Myocyte (in vitro differentiated cells): ENCODE measurements at places on chromosomes 12 and 14. TPM values are rescaled to one million over a fixed set of nuclear protein-coding genes. Genes with fewer than 3 reads are reported as not detected.

DNA sequence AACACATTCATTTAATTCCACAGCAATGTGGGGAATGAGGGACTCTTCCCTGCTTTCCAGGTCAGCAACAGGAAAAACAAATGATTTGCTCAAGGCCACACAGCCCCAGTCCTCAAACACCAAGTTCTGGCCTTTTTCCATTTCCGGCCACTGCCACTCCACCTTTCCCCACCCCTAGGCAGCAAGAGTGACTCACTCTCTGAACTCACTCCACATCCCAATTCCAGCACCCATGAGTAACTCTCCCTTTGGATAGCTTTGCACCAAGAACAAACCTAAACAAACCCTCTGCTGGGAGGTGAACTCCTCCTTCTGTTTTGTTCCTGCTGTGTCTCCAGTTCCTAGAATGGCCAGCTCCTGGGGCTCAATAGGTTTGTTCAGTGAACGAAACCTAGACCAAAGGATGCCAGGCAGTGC lies 30.4 kb upstream of the PLEKHG6 start:
- peak; percentile 79 for DNase-seq

- DNase-seq = no peak
These were observed 181.0 kb downstream of the MON2 start for GRCh38 chr12:62647586-62647985.

GRCh38 chr12:17982556-17982955 lies 107.4 kb downstream of the RERGL start:
- DNase-seq = no peak

GRCh38 chr12:77521508-77522115 lies 309.1 kb upstream of the NAV3 start:
- DNase-seq = peak; percentile 2

SAMD15 gene
- 0.99 and 1.7 TPM in 2 replicates for total RNA-seq

DNA sequence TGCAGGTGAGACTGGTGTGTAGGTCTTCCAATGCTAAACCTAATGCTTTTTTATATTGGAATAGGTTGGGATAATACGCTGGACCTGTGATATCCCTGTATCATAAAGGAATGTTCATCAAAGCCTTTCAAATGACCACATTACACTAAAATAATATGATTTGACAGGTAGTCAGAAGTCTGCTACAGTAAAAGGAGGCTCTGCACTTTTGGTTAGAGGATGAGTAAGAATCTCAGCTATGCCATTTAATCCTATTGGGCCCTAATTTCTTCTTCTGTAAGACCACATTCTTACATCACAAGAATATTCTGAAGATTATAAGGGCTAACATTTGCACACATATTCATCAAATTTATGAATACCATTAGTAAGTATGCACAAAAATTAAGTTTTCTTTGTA lies 250.5 kb upstream of the FLRT2 start:
- DNase-seq = no peak

GRCh38 chr14:52314595-52315354 lies 663 bp downstream of the PTGER2 start:
- peak; percentile 45 for DNase-seq

ARL6IP4 gene
- total RNA-seq = 189 and 192 TPM in 2 replicates

DNA sequence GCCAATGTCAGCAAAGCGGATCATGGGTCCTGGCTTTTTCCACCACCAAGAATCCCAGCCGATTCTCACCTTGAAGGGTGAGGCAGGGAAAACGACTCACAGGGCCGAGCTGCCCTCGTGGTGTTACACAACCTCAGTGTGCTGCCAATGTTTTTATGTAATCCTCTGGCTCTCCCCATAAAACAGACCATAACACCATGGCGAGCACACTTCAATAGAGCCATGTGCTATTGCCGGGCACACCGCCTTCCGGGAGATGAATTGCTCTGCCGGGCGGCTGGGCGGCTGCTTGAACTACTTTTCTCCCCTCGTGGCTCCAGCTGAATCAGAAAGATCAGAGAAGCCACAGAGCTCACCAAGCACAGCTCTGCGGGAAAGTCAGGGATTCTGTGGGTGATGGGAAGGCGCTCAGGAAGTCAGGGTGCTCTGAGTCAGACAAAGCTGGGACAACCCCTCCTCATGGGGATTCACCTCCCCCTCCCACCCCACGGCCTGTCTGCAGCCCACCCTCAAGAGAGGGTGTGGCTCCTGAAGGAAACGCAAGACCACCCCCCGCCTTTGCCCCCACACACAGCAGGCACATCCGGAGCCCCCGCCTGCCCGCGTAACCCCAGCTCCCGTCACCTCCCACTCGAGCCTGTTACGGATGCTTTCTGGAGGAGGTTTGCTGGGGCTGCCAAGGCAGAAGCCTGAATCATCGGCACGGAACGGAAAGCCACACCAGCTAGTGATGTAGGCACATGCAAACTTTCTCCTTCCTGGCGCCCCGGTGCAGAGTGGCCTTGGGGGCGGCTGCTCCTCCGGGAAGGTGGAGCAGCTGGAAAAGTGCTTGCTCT lies 1.8 kb downstream of the GALNT9 start:
- DNase-seq = peak; percentile 55

DNA sequence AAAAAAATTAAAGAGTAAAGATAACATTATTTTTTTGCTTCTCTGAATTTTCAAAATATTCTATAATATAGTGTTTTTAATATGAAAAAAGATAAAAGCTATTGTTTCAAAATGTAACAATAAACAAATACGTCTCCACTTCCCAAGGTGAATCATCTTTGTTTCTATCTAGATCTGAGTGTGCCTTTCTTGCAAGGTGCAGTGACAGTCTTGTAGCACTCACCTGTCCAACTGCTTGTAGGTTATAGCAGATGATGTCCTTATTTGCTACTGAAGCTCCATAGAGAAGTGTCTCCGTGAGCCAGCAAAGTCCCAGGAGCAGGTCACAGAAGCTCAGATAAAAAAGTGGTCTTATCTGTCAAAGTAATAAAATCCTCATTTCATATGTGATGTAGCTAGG lies 21.4 kb downstream of the TMEM116 start:
- DNase-seq = no peak

ARHGEF40 gene
- total RNA-seq = 45.2 and 67.3 TPM in 2 replicates

DNA sequence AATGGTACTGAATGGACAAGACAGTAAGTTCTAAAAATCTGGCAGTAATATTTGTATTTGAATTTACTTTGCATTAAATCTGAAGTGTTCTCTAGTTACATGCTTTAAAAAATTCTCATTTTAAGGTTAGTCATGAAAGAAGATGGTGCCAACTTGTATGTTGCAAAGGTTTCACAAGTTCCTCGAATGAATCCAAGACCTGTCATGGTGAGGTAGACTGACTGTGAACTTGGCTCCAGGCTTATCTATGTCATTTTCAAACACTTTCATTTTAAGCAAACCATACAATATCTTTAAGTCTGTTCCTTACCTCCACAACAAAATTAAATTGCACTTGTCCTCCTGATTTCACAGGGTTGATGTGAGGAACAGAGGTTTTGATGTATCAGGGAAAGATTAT lies 23.4 kb downstream of the CLEC2D start:
- no peak for DNase-seq

ZC2HC1C gene
- 0.52 and 1.6 TPM in 2 replicates for total RNA-seq

SIX4 gene
- total RNA-seq = 49.9 and 62.6 TPM in 2 replicates

DNA sequence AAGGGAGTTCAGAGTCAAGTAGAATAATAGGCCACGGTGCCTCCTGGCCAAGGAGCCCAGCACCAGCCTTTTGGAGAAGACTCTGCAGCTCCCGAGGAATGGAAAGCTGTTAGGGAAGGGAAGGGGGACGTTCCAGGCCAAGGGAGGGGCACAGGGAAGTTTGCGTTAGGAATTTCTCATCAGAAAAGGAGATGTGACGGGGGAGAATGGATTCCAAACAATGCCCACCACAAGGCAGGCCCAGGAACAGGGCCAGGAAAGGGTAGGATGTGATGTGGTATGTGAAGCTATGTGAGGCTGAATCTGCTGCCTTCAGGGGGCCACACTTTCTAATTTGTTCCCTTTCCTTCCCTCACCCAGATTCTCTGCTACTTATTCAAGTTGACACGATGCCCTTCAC lies 46.0 kb downstream of the DGLUCY start:
- DNase-seq = peak; percentile 56

AQP6 gene
- total RNA-seq = 0.05 TPM in 1 of 2 replicates, not detected in the other

DNA sequence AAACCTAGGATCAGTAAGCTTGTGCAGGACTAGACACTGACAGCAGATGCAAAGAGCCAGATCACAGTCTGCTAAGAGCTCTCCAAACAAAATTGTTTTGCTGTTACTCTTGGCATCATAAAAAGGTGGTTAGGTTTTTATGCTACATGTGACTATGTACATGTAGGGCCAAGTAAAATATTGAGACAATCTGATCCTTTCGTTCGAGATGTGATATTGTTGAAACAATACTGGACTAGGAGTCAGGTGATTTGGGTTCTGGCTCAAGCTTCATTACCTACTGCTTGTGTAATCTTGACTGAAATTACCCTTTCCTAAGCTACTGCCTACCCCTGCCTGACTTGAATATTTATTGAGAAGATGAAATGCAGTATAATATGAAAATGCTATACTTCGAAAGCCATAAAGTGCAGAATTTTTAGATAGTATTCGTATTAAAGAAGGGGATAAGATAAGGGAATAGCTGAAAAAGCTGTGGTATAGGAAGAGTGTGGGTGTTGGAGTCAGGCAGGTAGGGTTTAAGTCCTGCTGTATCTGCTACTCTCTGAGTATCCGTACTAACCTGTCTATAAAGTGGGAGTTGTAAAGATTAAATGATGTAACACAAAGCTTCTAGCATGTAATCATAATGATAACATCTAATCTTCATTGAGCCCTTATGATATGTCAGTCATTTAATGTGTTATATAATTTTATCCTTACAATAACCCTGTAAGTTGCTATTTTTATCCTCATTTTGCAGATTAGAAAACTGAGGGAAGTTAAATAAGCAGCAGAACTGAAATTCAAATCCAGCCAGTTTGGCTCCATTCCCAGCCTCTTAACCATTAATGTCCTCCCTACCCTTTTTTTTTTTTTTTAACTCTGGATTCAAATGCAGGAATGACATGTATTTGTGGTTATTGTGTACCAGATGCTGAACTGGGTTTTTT lies 38.6 kb upstream of the ATF1 start:
- DNase-seq = peak; percentile 17

DNA sequence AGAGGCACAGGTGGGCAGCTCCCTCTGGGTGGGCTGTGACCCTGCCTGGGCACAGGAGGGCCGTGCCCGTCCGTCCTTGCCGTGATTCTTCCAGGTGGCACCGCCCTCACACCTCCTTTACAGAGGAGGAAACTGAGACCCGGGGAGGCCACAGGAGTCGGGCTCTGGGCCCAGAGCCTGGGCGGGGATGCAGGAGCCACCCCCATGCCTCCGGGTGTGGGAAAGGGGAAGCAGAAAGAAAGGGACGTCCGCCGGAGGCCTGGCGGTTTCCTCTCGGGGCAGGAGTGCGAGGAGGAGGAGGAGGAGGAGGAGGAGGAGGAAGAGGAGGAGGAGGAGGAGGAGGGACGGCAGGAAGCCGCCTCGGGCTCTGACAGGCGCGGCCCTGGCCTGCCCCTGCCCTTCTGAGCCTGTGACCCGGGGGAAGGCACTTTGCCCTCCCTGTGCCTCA lies 23.0 kb downstream of the SH2B3 start:
- DNase-seq = no peak

DNA sequence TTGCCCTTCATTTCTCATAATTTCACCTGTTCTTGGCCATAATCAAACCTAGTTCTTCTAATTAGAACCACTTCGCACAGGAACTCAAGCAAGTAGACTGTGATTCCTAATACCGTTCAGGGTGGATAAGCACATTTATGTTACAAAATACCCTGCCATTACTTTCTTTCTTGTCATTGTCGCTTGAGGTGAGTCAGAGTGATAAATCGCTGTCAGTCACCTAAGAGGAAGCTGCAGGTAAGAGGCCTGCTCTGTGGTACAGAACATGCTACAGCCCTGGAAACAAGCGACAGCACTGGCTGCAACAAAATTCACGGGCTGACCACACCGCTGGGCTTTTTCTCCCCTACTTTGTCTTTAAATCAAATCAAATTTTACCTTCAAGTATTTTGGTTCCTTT lies 218.2 kb downstream of the ANO6 start:
- DNase-seq = no peak

POMT2 gene
- 15.9 and 17.6 TPM in 2 replicates for total RNA-seq

DNA sequence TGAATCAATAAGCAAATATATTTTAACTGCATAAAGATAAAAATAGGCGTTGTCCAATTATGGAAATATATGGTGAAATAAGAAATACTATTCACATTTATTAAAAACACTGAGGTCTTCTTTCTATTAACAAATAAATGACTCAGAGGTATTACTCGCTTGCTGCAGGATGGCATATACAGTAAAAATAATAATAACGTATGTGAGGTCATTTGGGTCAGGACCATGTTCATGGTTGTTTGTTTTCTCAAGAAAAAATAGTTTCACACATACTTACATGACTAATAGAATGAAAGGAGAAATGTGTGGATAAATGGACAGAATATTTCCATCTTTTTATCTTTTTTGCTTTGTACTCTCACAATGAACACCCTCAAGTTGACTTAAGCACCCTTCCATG lies 46.5 kb upstream of the RTL1 start:
- DNase-seq = no peak

DNA sequence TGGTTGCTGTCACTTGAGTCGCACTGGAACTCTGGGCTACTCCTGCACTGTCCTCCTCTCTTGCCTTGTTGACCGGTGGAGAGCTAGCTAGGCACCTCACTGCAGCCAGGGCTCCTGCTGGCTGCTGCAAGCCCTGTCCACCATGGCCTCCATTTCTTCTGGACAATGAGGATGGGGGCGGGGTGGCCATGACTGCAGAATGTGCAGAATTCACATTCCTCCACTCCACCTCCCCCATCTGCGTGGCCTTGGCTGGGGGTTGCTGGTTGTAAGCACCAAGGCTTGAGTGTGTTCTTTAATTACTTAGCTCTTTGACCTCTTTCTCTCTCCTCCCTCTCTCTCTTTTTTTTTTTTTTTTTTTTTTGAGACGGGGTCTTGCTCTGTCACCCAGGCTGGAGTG lies 248.5 kb downstream of the PCNX1 start:
- no peak for DNase-seq

DNA sequence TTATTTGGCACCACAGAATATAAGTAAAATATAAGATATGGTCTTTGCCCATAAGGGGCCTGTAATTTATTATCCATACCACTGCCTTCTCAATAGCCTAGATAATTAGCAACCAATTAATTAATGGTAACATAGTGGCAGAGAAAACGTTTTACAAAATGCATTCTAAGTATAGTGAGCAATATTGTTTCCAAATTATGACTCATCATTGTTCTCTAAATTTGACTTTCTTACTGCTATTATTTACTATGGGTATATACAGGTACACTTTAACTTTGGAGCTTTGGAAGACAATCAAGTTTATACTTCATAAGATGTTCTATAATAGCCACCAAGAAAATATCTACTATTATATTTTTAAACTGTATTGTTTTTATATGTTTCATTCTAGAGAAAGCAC lies 26.7 kb downstream of the DCP1B start:
- DNase-seq = no peak

SPX gene
- 4.9 and 8.7 TPM in 2 replicates for total RNA-seq

KRT3 gene
- total RNA-seq = not detected in 2 replicates

DNA sequence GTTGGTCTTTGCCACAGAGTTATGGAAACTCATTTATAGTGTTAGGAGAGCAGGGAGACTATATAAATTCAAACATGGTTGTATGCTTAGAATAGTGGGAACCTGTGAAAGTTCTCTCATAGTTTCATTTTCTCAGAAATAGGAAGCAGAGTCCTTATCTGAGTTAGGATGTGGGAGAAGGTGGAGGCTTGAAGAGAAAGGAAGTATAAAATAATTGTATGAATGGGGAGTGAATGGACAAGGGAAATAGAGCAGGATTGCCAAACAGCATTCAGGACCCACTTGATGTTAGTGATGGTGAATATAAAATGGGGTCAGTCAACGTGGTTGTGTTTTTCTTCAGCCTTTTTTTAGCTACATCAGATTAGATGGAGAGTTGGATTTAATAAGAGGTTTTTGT lies 34.0 kb upstream of the TPH2 start:
- no peak for DNase-seq

PRPF40B gene
- total RNA-seq = 12.4 and 14.7 TPM in 2 replicates

VWF gene
- 0.16 TPM in 2 replicates for total RNA-seq

CLEC14A gene
- 0.08 and 0.10 TPM in 2 replicates for total RNA-seq

OR11H7 gene
- total RNA-seq = not detected in 2 replicates
